Stimulated activated CD4-positive, alpha-beta T cell treated with anti-CD3 and anti-CD28 coated beads, Interleukin-1b, Interleukin-23, amount 100 ng/mL, for 1 hour (primary cell): ENCODE measurements at places on chromosomes 5 and 9.

GRCh38 chr9:97124256-97124655, 85.3 kb upstream of the CTSV start:
- DNase-seq: no peak

GRCh38 chr5:168093200-168093910, 198.1 kb upstream of the WWC1 start:
- no peak for DNase-seq

DNA sequence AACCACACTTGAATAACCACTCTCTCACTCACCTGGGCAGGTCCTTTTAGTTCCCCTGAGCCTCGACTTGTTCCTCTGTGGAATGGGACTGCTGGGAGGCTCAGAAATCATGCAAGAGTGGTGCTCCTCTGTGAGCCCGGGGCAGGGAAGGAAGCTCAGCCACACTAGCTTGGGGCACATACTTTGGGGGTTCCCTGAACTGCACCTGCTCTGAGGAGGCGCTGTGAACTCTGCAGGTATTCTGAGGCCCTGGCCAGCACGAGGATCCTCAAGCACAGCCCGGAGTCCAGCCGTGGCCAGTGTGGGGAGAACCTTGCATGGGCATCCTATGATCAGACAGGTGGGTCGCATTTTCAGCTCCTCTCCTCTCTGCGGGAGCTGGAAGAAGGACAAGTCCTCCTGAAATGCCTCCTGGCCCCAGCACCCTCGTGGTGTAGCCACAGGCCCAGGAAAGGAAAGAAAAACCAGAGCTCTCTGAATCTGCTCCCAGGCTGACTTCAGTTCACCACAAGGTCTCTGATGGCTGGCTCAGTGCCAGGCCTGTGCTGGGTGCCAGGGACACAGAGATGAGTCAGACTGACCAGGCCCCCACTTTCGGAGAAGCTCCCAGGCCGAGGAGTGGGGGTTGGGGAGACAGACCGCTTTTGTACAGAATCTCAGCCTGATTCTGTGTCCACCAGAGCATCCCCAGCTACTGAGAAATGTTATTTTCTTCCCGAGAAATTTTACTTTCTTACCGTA, 11.9 kb downstream of the GLIPR2 start:
- peak; percentile 58 for DNase-seq

GRCh38 chr5:7615566-7616061, 219.7 kb downstream of the ADCY2 start:
- DNase-seq: no peak

GRCh38 chr5:113804264-113804663, 290.8 kb downstream of the YTHDC2 start:
- no peak for DNase-seq

GRCh38 chr5:17204133-17204489, 13.3 kb upstream of the BASP1 start:
- DNase-seq: no peak

DNA sequence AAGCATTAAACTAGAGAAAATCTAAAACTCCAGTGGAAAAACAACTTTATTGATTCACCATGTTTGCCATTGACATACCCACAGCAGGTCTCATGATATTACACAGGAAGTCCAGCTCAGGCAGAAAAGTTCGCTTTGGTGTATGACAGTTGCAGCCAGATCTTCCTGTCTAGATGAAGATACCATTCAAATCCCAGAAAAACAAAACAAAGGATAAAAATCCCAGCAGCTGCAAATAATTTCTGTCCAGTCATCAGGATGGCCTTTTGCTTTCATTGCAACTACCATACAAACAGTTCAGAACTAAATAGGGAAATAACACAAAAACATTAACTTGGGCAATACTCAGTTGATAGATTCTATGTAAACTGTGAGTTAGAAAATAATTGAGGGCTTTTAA, 136.0 kb upstream of the NREP start:
- no peak for DNase-seq

GRCh38 chr9:468766-469426, 254.2 kb downstream of the DOCK8 start:
- no peak for DNase-seq

DNA sequence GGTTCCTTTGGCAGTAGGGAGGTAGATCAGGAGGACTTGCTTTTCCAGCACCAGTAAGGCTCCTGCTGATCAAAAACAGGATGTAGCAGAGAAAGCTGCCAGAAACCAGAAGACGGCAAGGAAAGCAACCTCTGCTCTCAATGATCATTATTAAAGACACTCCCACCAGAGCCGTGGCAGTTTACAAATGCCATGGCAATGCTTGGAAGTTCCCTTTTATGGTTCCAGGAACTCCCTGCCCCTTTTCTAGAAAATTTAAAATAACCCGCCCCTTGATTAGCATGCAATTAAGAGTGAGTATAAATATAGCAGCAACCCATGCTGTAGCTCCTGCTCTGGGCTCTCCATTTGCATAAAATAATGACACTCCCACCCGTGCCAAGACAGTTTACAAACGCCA, 16.1 kb downstream of the EQTN start:
- no peak for DNase-seq

DNA sequence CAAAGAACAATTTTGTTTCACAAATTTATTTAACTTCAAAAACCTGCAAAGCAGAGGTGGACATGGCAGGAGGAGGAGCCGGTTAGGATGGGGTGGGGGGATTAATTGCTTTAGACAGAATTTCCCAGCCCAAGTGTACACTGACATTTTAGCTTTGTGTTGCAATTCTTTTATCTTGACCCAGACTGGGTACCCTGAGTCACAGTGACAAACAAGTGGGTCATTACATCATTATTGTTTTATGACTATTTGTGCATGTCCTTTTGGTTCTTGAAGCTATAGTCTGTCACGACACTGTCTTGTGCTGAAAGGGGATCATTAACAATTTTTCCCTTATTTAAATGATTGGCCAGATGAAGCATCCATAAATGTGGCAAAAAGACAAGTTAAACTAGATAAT, 84.5 kb upstream of the VCAN start:
- no peak for DNase-seq

- no peak for DNase-seq
Observed at GRCh38 chr5:50699737-50700136, 33.3 kb downstream of the PARP8 start.

DNA sequence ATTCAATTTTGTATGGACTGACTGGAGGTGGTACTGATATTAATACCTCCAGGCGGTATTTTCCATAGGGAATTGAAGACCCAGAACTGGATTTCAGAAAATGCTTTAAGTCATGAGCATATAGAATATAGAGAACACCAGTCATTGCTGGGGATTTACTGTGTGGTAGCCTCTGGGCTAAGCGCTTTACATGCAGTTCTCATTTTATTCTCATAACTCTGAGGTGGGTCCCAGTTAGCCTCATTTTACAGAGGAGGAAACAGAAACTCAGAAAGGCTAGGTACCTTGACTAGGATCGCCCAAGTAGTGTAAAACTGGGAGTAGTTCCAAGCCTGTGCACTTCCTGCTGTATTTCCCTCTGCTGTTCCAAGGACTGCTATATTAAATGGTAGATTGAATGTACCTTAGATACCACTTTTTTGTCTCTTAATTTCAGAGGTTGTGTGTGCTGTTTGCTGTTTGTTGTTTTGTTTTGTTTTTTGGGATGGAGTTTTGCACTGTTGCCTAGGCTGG, 13.8 kb downstream of the SLC44A1 start:
- no peak for DNase-seq

GRCh38 chr5:12169536-12169935, 265.3 kb upstream of the CTNND2 start:
- no peak for DNase-seq

GRCh38 chr9:93648836-93649235, 72.5 kb downstream of the PHF2 start:
- no peak for DNase-seq

GRCh38 chr5:93355691-93356090, 225.3 kb downstream of the NR2F1-AS1 start:
- no peak for DNase-seq

DNA sequence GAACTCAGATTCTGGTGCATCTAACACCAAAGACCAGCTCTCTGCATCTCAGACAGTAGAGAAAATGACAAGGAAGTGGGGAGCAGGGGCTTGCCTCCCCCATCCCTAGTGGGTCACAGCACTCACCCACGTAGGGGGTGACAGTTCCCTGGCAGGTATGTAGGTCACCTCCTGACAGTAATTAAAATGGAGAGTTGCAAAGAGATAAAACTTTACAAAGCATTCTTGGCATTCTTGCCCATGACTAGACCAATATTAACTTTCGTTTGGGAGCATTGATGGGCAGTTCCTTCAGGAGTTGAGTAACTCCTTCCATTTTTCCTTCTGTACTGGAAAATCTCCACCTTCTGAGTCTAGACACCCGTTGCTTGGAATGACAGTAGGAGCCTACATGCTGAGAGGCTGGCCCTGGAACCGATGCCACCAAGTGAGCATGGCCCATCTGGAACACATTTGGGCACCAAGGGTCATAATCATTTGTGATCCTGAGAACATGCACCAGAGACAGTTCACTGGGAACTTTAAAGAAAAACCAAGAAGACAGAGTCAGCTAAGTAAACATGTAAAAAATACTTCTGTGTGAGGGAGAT, 81.5 kb upstream of the MSX2 start:
- no peak for DNase-seq

- DNase-seq: no peak
Observed at GRCh38 chr9:73104342-73104741, 47.3 kb upstream of the ANXA1 start.

GRCh38 chr5:172185096-172185461, 2.9 kb downstream of the STK10 start:
- no peak for DNase-seq

- no peak for DNase-seq
Observed at GRCh38 chr5:59485107-59485506, 408.4 kb downstream of the PDE4D start.

DNA sequence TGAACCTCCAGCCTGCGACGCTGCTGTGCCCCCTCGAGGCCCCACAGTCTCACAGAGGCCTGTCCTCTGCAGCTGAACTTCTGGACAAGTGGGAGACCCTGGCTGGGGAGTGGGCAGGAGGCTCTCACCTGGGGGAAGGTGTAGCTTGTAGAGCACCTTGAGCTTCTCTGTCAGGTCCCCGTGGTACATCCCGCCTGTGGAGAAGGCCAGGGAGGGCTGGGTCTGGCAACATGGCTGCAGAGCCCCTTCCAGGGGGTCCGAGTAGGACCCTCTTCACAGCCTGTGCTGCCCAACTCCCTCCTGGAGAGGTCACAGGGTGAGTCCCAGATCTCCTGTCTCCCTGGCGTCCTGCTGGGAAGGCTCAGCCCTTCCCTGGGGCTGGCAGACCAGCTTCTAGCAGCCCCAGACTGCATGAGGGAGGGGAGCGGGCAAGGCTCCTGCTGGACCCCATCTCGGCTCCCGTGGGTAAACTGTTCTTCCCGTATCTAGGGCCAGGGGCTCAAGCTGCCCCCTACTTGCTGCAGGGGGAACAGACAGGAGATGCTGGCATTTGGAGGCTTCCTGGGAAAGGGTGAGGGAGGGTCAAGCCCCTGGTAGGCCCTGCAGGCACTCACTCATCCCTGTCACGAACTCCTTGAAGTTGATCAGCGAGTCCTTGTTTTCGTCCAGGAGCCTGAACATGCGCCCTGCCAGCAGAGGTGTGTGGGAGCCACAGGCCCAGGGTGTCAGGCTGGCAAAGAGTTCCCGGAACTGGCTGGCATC, 11.2 kb upstream of the MRNIP start:
- DNase-seq: no peak

- no peak for DNase-seq
Observed at GRCh38 chr5:136766456-136766855, 401.1 kb upstream of the TRPC7 start.

- peak; percentile 12 for DNase-seq
Observed at GRCh38 chr5:126676195-126676624, 75.5 kb downstream of the PHAX start.

DNA sequence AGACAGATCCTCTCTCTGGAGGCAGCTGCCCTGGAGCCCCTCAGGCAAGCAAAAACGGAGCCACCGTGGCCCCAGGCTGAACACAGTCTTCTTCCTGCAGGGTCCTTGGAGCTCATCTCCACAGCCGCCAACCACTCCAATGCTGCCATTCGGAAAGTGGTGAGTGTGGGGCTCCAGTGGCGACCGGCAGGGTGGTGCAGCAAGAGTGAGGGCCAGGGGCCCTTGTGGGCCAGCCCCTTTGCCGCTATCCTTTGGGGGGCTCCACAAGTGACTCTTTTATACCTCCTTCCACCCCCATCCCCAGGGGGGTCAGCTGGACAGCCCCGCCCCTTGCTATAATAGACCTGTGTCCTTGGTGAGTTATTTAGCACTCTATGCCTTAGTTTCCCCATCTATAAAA, 47.4 kb upstream of the SUSD3 start:
- DNase-seq: no peak

DNA sequence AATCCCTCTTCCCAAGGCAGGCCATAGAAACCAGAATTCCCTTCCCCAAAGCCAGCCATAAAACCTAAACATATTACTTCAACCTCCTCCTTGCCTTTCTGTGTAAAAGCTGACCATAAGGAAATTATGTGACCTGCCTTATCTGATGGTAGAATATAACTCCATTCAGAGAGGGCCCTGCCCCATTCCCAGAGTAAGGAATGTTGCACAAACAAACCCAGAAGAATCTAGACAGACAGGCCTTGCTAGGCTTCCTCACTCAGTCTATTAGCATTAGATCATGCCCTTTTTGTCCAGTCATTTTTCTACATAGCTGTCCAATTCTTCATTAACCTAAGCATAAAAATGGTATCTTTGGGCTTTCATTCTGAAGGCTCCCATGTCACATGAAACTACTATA, 17.8 kb upstream of the IFNB1 start:
- DNase-seq: no peak

DNA sequence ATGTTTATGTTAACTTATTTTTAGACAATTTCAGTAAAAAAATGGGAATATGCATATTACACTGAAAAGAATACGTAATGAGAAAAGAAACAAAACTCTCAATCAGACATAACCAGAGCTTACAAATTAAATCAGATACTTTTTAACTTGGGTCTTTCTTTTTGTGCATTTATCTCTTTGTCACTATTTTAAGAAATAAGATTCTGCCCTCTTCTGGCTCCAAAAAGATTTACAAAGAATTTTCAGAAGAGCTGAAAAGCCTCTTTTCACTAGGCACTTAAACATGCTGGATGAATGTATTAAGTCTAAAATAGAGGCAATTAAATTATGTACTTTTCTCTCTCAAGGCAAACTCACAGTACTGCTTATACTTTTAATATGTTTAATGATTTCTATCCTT, 55.5 kb downstream of the CEP120 start:
- no peak for DNase-seq

DNA sequence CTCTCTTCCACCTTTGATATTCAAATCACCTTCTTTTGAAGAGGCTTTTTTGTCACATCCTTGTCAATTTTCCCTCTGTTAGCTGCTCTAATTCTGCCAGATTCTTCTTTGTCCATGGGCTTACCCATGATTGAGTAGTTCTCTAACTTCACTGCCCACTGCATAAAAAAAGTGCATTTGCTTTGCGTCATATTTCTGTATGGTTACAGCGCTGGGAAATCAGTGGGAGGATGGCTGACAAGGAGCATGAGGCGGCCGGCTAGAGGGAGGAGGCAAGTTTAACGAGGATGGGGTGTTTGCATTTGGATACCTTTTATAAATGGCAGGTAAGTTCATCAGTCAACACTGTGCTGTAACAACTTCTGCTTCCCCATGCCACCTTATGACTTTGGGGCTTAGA, 116.5 kb upstream of the LHFPL2 start:
- no peak for DNase-seq
